Aorta (tissue), 5 donors: ENCODE measurements at places on chromosomes 2 and 18. TPM values are rescaled to one million over a fixed set of nuclear protein-coding genes. Genes with fewer than 3 reads are reported as not detected.

ACVR2A gene
- 11.5 TPM for total RNA-seq

RFX8 gene
- 1.0 TPM for total RNA-seq

- no peak overlapping the region for H3K27ac ChIP-seq
- H3K4me1 ChIP-seq, result no peaks in the 10 kb centered on the region
- no peak overlapping the region for H3K4me3 ChIP-seq
- no peaks in the 10 kb centered on the region for H3K27me3 ChIP-seq
- peaks cover 4% of the 10 kb centered on the region for H3K36me3 ChIP-seq
- DNase-seq, result no peak
Observed at GRCh38 chr2:119943058-119943457, 69.8 kb upstream of the EPB41L5 start.

SCG2 gene
- 6.0 TPM for total RNA-seq

DNA sequence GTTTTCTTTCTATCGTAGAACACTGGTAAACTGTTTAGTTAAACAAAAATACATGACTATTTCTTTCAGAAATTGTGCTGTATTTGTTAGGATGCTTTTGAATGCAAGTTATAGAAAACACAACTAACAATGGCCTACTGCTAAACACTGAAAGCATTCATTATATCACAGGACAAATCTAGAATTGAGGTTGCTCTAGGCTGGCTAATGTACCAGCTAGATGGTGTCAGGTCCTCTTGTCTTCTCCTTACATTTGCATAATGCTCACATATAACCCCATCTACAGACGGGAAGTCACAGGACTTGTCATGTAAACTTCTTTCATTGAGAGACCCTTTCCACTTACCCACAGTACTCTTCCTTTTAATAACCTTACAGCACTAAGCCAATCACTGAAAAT, 586.8 kb downstream of the DSC3 start:
- H3K36me3 ChIP-seq, result no peaks in the 10 kb centered on the region
- H3K4me1 ChIP-seq, result no peaks in the 10 kb centered on the region
- H3K4me3 ChIP-seq, result no peak overlapping the region
- H3K27ac ChIP-seq, result no peak overlapping the region
- H3K27me3 ChIP-seq, result no peaks in the 10 kb centered on the region

KCNIP3 gene
- 7.7 TPM for total RNA-seq

DNA sequence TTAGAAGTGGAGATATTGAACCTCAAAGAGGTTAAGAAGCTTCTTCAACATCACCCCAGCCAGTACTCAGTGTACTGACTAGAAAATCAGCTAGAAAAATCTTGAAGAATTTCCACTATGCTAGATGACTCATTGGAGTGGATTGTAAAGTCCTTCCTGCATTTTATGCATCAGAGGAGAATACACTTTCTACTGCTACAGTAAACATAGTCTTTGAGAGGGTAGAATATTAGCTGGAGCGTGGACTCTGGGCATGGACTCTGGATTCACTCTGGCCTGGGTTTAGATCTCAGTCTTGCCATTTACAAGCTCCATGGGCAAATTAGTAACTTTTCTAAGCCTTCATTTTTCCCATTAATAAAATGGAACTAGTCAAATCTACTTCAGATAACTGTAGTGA, 215.9 kb downstream of the IRS1 start:
- peaks cover 3% of the 10 kb centered on the region for H3K4me1 ChIP-seq
- no peak overlapping the region for H3K27ac ChIP-seq
- no peak overlapping the region for H3K4me3 ChIP-seq
- DNase-seq, result no peak
